ENCODE measurements at places on chromosomes 3 and 15. TPM values are rescaled to one million over a fixed set of nuclear protein-coding genes. Genes with fewer than 3 reads are reported as not detected.

GRCh38 chr15:52006702-52007340 lies 12.2 kb upstream of the MAPK6 start:
- DNase-seq, result no peak

GRCh38 chr3:46312991-46313390 lies 40.9 kb upstream of the CCR2 start:
- no peak for DNase-seq

GABRR3 gene
- 0.03 TPM for polyA plus RNA-seq

ATG3 gene
- 47.3 TPM for polyA plus RNA-seq

COL6A6 gene
- 2.9 TPM for polyA plus RNA-seq

DNA sequence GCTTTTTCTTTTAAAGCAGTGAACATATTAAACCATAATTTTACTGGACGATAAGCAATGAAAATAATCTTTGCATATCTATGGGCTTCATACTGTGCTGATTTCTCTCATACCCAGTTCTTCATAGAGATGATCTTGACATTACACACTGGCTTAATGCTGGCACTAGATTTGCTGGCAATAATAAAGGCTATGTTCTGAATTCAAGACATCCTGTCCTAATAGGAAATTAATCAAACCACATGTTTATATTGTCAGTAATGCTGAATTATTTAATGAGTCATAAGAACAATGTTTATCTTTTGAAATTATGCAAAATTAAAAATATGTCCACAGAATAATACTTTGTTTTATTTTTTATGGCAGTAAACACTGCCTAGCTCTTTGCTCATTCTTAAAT lies 643.2 kb downstream of the OTOL1 start:
- no peak for DNase-seq

GRCh38 chr3:3087716-3088465 lies 22.3 kb downstream of the IL5RA start:
- DNase-seq, result no peak

CLN6 gene
- 36.5 TPM for polyA plus RNA-seq

- no peak for DNase-seq
These were observed 59.2 kb downstream of the TMOD3 start for GRCh38 chr15:51888593-51889195.

LSMEM2 gene
- 0.58 TPM for polyA plus RNA-seq

CRABP1 gene
- 32.3 TPM for polyA plus RNA-seq
